ENCODE measurements at places on chromosomes 1 and 21. TPM values are rescaled to one million over a fixed set of nuclear protein-coding genes. Genes with fewer than 3 reads are reported as not detected.

The LRRC53 gene
- not detected for total RNA-seq

The DOP1B gene
- total RNA-seq = 7.0 TPM

The TMEM81 gene
- total RNA-seq = 0.39 TPM

The NEK2 gene
- 23.5 TPM for total RNA-seq

The PYHIN1 gene
- not detected for total RNA-seq

The TGFB2 gene
- 5.5 TPM for total RNA-seq

The SDC3 gene
- total RNA-seq = 5.4 TPM

The CHODL gene
- total RNA-seq = 0.08 TPM

The NCF2 gene
- 1.5 TPM for total RNA-seq

The XCL2 gene
- total RNA-seq = not detected

The OLFML2B gene
- 0.08 TPM for total RNA-seq

The TDRKH gene
- total RNA-seq = 13.3 TPM

The SPRR1B gene
- 43.3 TPM for total RNA-seq
